AG20443 (cell line): ENCODE measurements at places on chromosomes 6 and 20.
A peak's percentile ranks its signal among the peaks of the same experiment; 100 is the strongest.

- no peak for DNase-seq
Measured at GRCh38 chr6:149057464-149057840, 260.1 kb upstream of the TAB2 start.

DNA sequence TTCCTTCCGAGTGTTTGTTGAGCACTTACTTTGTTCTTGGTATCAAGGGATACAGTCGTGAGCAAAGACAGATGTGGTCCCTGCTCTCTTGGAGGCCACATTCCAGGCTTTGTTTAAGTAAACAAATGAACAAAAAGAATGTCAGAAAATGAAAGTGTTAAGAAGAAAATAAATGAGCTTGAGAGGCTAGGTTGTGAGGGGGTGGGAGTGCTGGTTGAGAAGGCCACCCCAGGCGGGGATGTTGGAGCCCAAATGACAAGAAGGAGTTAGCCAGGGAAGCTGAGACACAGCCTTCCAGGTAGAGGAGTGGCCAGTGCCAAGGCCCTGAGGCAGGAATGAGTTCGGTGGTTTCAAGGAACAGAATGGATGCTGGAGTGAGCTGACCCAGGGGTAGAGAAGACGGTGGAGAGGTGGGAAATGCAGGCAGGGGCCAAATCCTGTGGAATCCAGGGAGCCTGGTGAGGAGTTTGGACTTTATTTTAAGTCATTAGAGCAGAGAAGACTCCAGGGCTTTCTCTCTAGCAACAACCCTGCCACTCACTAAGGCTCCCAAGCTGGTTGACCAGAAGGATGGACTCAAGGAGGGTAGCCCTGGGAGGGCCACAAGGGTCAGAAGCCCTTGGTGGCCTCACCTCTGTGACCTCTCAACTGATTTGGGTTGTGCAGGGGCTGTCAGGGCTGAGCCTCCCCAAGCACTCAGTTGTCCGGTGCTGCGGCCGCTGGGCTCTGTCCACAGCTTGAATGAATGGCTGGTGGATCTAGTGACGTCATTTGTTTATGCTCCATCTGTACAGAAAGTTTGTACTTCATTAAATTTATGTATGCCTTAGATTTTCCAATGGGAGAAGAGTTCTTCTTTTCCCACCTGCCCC, 66.0 kb upstream of the STX16 start:
- no peak for DNase-seq

- DNase-seq = no peak
Measured at GRCh38 chr6:136467186-136467585, 83.0 kb downstream of the MAP7 start.

DNA sequence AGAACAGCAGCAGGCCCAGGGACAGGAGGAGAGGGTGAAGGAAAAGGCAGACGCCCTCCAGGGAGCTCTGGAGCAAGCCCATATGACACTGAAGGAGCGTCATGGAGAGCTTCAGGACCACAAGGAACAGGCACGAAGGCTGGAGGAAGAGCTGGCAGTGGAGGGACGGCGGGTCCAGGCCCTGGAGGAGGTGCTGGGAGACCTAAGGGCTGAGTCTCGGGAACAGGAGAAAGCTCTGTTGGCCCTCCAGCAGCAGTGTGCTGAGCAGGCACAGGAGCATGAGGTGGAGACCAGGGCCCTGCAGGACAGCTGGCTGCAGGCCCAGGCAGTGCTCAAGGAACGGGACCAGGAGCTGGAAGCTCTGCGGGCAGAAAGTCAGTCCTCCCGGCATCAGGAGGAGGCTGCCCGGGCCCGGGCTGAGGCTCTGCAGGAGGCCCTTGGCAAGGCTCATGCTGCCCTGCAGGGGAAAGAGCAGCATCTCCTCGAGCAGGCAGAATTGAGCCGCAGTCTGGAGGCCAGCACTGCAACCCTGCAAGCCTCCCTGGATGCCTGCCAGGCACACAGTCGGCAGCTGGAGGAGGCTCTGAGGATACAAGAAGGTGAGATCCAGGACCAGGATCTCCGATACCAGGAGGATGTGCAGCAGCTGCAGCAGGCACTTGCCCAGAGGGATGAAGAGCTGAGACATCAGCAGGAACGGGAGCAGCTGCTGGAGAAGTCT, 25.5 kb downstream of the C20orf173 start:
- no peak for DNase-seq

GRCh38 chr6:125067552-125067951, 86.0 kb upstream of the TPD52L1 start:
- DNase-seq = no peak

- DNase-seq = no peak
Measured at GRCh38 chr6:125714441-125715090, 34.9 kb upstream of the HEY2 start.

GRCh38 chr20:58550275-58551059, 35.3 kb upstream of the APCDD1L start:
- DNase-seq = peak; percentile 79

GRCh38 chr6:159989492-159990480, 20.9 kb downstream of the IGF2R start:
- DNase-seq = peak; percentile 29

- DNase-seq = no peak
Measured at GRCh38 chr6:112560651-112561050, 213.5 kb downstream of the RFPL4B start.

DNA sequence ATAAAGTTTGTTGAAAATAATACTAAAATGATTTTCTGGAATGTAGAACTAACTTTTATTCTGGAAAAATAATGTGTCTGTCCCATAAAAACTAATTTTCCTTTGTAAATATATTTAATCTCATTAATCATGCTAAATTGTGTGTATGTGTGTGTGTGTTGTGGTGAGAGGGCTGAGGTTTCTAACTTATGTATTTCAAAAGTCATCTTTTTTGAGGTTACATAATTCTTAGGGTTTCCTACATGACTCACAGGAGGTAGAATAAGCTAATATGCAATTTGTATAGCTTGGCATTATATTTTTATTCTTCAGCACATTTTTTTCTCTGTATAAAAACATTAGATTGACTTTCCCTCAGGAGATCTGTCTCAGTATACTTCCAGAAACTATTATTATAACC, 64.1 kb upstream of the CLVS2 start:
- no peak for DNase-seq

- DNase-seq = no peak
Measured at GRCh38 chr20:25549172-25549773, 36.1 kb downstream of the NINL start.

GRCh38 chr6:128508588-128509296, 11.7 kb downstream of the PTPRK start:
- peak; percentile 70 for DNase-seq

GRCh38 chr6:6221787-6222535, 98.5 kb downstream of the F13A1 start:
- DNase-seq = no peak
